ENCODE measurements at places on chromosomes 1 and 21.

DNA sequence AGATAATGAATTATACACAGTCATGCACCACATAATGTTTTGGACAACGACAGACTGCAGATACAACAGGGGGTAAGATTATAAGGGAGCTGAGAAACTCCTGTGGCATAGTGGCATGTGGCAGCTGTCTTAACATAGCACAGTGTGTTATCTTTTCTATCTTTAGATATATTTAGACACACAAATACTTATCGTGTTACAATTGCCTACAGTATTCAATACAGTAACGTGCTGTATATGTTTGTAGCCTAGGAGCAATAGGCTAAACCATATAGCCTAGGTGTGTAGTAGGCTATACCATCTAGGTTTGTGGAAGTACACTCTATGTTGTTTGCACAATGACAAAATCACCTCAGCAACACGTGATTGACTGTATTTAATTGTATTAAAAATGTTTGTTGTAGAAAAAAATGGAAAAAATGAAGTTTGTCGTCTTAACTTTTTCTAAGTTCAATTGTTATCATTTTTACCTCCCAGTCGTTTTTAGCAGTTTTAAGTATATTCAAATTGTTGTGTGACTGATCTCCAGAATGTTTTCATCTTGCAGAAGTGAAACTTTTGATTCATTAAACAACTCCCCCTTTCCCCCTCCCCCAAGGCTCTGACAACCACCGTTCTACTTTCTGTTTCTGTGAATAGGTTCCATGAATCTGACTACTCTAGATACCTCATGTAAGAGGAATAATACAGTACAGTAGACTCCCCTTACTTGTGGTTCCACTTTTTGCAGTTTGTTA lies 351.0 kb upstream of the B3GALT2 start:
- DNase-seq: peak; percentile 81

GRCh38 chr1:28519946-28520725 lies 14.3 kb downstream of the RCC1 start:
- no peak for DNase-seq

GRCh38 chr1:164602480-164603093 lies 43.6 kb downstream of the PBX1 start:
- DNase-seq: no peak

DNA sequence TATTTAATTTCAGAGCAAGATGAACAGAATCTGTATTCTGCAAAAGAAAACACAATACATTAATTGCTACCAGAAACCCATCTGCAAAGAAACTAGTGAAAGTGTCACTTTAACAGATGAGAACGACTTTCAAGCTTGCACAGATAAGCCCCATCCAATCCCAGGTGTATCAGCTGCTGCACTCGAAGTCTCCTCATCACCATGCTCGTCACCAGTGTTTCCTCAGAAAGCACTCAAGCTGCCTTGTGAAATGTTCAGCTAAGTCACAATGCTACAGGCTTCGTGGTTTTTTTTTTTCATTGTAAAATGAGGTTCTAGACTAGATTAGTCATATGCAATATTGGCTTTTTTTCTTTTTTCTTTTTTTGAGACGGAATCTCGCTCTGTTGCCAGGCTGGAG lies 3.3 kb upstream of the TOMM20 start:
- no peak for DNase-seq

DNA sequence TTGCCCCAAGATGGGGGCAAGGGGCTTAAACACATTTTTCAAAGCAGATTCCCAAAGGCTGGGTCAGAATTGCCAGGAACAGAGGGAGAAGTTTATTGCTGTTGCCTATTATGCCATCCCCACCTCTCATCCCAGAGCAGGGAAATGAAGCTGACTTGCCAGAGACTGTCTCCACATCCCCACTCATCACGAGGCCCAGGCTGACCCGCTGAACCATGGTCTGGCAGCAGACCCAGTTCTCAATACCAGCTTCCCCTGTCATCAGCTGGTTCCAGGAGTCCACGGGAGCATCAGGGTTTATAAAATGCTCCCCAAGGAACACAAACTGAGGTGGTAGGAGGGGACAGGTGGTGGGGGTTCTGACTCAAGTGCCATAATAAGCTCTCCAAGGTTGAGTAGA lies 605.9 kb downstream of the NPHP4 start:
- peak; percentile 24 for DNase-seq

DNA sequence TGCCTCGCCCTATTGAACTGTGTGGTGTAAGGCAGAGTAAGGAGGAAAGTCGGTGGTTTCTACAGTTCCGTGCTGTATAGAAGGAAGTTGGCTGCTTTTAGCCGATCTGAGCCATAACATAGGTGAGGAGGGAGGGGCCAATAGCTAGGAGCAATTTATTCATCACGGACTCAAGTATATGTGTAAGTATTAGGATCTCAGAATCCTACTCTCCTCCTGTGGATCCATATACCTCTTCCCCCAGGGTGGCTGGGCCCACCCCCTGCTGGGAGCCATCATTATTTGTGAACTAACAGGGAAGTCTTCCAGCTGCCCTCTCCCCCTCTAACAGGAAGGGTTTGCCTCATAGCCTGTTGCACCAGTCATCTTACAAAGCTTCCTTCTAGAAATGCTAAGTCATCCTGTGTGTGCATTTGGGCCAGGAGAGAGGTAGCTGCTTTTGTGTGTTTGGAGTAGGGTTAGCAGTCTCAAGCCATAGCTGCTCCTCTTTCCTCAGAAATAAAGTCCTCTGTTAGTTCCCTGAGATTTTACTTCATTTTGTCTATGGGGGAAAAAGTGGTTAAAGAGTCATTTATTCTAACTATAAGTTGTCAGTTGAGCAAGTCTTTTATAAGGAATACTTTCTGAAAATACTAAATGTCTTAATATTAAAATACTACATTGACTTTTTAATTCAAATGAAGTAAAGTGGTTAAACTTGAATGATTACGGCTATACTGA lies 14.9 kb upstream of the CENPS start:
- DNase-seq: no peak

GRCh38 chr21:32130031-32130891 lies 148.6 kb downstream of the MIS18A start:
- DNase-seq: no peak

DNA sequence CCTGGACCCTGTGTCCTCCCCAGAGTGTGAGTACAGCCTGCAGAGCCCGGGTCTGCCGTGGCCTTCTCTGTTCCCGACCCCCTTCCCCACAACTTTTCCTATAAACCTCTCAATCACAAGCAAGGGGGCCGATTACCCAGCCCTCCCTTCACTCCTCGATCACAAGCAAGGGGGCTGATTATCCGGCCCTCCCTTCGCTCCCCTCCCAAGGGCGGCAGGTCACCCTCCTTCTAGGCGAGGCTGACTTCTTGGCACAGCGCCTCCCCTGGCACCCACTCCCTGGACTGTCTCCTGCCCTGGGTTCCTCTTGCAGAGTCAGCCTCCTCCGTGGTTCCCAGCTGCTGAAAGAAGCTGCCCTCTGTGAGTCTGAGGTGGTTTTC lies 12.3 kb upstream of the LDLRAP1 start:
- DNase-seq: no peak

GRCh38 chr1:110634455-110635311 lies 28.5 kb upstream of the KCNA2 start:
- peak; percentile 90 for DNase-seq

- peak; percentile 37 for DNase-seq
These were observed 11.3 kb upstream of the PDZK1IP1 start for GRCh38 chr1:47201179-47201578.

- DNase-seq: no peak
These were observed 169.5 kb downstream of the ATP6V1G3 start for GRCh38 chr1:198370996-198371395.

GRCh38 chr21:14306126-14306907 lies 76.6 kb downstream of the HSPA13 start:
- no peak for DNase-seq

DNA sequence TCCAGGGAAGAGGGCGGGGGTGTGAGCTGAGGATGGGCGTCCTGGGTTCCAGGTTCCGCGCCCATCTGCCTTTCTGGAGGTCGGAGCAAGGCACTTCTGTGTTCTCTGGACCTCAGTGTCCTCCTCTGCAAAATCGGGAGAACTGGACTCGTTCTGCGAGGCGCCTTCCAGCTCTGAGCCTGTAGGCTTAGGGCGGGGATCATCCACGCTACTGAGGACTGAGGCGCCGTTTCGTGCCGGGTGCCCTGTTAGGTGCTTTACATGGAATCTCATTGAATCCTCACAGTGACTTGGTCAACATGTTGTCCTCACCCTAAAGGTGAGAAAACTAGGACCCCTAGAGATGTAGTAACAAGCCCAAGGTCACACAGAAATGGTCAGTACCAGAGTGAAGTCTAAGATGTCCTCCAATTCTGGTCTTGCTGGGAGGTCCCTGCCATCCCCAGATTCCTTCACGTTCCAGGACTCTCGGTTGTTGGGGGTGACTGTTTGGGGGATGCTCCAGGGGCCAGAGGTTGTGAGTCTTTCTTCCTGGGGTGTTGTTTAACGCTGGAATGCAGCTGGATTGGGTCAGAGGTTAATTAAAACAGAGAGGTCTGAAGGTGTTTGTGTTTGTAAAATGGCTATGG lies 677 bp downstream of the PRKAA2 start:
- no peak for DNase-seq

DNA sequence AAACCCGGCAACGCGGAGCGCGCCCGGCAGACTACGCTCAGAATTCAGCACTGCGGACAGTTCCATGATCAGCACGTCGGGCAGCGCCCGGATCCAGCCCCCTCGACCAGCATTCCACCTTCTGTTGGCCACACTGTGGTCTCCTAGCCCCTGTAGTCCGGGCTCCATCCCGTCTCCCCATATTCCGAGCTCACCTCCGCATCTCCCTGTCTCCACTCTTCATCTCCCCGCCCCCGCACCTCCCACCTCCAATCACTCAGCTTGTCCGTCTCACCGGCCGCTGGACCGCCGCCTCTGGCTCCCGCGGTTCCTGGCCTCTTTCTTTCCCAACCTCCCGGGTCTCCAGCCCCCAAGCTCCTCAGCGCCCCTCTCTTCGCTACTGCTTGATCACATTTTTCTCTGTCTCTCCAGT lies 500 bp downstream of the EPHA10 start:
- DNase-seq: peak; percentile 69

DNA sequence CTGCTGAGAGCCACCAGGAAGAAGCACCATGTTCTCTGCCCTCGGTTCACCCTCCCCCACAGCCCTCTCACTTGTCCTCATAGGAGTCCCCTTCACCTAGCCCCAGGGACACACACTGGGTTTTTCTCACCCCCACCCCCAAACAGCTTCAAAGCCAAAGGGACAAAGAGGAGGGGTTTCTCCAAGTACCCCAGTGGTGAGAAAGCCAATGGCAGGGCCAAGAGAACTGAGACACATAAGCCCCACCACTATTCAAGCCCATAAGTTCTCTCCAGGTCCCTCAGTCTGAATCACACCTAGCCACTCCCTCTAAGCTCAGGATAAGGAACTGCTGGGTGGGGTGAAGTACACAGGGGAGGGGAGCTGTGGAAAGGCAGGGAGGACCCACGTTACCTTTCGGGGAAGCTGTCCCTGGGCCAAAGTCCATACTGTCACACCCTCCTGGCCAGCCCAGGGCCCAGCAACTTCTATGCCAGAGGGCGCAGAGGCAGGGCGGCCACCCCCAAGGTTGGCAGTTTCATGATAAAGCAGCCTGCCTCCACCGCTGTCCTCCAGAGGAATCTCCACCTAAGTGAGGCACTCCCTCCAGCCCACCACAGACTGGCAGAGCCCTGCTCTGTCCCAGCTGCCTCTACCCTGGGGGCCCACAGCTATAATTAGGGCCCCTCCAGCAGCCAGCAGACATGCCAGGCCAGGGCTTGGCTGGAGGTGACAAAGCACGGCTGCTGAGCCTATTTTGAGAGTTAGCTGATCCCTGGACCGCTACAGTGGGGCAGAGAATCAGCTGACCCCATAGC lies 39.0 kb upstream of the PPP1R15B start:
- no peak for DNase-seq

- no peak for DNase-seq
These were observed 604 bp upstream of the TMEM79 start for GRCh38 chr1:156283521-156283920.

GRCh38 chr1:203629507-203630082 lies 3.0 kb downstream of the ATP2B4 start:
- DNase-seq: peak; percentile 86

GRCh38 chr1:41860214-41860613 lies 58.5 kb downstream of the HIVEP3 start:
- DNase-seq: no peak

DNA sequence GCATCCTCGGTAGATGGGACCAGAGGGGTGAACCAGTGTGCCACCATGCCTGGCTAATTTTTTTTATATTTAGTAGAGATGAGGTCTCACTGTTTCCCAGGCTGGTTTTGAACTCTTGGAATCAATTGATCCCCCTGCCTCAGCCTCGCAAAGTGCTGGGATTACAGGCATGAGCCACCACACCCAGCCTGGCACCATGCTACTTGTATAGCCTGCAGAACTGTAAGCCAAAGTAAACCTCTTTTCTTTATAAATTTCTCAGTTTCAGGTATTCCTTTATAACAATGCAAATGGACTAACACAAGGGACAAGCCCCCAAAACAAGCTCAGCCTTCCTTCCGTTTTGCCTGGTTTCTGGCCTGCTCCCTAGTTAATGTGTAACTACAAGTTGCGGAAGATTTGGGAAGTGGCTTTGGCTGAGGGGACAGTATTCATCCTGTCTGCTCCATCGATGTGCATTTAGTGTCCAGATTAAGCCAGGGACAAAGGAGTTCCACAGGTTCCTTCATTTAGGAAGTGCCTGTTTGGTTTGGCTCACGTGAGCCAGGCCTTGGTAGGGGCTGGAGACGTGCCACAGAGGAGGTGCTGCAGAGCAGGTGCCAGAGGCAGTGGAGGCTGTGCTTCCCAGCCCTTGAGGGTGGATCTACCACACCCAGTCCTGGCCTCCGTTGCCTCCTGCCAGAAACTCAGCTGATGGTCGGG lies 4.4 kb downstream of the AVPR1B start:
- DNase-seq: no peak

DNA sequence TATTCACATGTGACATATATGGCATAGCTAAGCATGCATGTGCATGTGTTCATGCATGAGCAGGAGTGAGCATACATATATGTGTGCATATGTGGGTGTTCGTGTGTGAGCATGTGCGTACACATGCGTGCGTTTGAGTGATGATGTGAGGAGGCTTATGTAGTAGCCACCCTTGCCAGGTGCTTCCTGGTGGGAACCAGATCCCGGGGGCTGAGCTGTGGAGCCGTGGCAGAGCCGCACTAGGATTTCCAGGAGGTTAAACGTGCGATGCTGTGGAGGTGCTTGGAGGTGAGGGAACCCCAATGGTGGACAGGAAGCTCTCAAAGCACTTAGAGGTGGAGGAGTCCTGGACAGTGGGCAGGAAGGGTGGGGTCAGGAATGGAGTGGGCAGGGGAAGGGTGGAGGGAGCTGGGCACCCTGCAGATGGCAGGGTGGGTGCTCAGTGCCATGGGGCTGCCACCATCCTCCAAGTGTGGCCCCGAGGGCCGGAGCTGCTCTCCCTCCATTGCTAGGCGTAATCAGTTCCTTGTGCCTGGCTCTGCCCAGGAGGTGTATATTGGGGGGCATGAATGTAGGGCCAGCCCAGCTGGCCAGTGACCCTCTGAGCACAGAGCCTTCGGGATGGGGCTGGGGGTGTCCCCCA lies 48.5 kb downstream of the COL18A1 start:
- DNase-seq: no peak

- DNase-seq: no peak
These were observed 36.1 kb downstream of the L1TD1 start for GRCh38 chr1:62230718-62231117.

- no peak for DNase-seq
These were observed 17.2 kb downstream of the TMEM81 start for GRCh38 chr1:205067031-205067430.

GRCh38 chr1:104238991-104239390 lies 489.3 kb downstream of the AMY1C start:
- no peak for DNase-seq
